ENCODE measurements at places on chromosomes 13 and 19.

DNA sequence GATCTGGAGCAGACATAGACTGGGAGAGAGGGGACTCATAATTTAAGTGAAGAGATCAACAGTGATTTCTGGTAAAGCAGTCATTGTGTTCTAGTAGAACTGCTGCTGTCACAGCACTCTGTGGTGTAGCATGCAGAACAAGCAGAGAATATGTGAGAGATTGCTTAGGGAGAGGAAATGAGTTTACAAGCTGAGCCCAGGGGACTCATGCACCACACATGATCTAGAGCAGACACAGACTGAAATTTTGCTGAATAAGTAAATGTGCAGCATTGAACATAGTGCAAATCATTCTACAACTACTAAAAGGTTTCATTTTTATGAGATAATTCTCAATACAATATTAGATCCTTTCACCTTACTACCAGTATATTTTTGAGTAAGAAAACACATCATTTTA is 125.7 kb downstream of the MYO16 start:
- DNase-seq = no peak

DNA sequence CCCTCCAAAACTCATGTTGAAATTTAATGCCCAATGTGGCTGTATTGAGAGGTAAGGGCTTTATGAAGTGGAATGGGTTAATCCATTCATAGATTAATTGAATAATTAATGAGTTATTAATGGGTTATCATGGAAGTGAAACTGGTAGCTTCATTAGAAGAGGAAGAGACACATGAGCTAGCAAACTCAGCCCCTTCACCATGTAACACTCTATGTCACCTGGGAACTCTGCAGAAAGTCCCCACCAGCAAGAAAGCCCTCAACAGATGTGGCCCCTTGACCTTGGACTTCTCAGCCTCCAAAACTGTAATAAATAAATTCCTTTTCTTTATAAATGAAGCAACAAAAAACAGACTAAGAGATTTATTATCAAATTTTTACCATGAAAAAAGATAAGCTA is 223.5 kb downstream of the KLF12 start:
- no peak for DNase-seq

DNA sequence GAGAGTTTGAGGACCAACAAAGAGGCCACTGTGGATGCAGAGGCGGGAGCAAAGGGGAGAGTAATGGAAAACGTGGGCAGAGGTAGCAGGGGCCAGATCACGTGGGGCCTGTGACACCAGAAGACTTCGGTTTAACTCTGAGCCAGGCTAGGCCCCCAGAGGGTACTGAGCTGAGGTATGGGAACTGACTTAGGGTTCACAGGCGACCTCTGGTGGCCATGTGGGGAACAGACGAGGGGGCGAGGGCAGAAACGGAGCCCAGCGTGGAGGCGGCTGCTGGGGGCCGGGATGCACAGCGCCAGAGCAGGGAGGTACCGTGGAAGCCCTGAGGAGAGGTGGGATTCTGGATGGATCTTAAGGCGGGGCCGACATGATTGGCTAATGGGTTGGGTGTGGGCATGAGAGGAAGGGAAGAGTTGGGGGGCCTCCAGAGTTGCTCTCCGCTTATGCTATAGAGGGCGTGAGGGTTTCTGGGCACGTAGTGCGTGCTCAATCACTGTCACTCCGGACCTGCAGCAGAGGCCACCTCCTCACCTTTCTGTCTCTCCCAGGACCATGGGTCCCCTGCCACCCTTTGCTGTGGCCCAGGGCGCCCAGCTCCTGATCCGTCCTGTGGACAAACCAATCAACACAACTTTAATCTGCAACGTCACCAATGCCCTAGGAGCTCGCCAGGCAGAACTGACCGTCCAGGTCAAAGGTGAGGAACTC is 13.7 kb downstream of the PVR start:
- DNase-seq = no peak

DNA sequence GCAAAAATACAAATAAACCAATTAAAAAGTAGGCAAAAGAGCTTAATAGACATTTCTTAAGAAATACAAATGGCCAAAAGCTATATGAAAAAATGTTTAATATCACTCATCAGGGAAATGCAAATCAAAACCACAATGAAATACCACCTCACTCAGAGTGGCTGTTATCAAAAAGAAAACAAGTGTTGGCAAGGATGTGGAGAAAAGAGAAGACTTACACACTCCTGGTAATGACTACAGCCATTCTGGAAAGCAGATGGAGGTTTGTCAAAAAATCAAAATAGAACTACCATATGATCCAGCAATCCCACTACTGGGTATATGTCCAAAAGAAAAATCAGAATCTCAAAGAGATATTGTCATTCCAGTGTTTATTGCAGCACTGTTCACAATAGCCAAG is 223.5 kb upstream of the SLC10A2 start:
- no peak for DNase-seq

GRCh38 chr19:28003543-28003942 is 1209.4 kb downstream of the UQCRFS1 start:
- no peak for DNase-seq

DNA sequence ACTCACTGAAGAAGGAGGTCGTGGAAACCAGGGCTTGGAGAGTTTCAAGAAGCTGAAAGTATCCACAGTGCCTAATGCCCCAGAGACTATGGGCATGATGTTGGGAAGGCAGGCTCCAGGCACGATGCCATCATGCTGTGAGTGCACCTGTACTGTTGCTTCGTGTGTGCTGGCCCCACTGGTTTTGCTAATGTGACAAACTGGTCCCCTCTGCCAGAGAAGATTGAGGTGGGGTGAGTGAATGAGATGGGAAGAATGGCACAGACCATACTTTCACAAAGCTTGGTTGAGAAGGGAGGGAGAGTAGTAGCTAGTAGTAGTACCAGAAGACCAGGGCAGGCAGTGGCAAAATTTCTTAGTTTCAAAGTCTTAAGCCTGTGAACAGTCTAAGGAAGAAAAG is 19.0 kb upstream of the POP4 start:
- no peak for DNase-seq

- DNase-seq = no peak
Observed at GRCh38 chr13:51311957-51312520, 27.5 kb upstream of the SERPINE3 start.

DNA sequence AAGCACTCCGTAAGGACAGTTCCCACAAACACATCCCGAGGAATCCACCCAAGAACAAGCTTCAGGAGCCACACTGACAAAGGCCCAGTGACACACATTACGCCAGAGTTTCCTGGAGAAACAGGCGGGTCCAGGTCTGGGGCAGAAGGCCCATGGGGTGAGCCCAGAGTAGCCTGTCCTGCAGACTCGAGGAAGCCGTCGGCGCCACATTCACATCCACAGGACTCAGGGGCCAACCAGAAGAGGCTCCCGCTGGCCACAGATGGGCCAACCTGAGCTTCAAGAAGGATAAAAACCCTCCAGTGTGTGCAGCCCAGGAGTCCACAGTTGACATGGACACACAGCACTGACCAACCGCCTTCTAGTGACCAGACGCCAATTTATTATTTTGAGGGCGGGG is 31.3 kb downstream of the GRTP1 start:
- DNase-seq = no peak

DNA sequence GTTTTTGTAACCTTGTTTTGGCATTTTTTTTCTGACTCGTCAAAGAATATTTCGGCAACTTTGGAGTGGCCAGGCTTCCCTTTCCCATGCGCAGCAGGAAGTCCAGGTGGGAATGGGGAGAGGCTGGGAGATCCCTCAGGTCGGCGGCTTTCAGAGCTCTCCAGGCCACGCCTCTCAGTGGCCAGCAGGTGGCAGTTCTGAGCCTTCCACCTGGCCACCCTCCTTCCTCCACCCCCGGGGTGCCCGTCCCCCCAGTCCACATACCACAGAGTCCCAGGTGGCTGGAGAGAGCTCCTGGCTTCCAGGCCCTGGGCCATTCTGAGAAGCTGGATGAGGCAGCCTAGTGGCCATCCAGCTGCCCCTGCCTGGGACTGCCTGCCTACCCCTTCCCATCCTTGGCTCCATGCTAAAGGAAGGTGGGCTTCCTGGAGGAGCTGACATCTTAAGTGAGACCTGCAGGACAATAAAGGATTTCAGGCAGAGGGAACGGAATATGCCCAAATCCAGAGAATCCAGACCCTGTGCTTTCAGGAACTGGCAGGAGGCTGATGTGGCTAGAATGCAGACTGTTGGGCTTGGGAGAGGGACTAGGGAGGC is 46.3 kb downstream of the CCNE1 start:
- DNase-seq = no peak

GRCh38 chr13:25746131-25746530 is 305.7 kb downstream of the SHISA2 start:
- DNase-seq = no peak

Measured in coronary artery (tissue), 2 donors.